ENCODE measurements at places on chromosomes 11 and 22. TPM values are rescaled to one million over a fixed set of nuclear protein-coding genes. Genes with fewer than 3 reads are reported as not detected.

The PAMR1 gene
- total RNA-seq = not detected

DNA sequence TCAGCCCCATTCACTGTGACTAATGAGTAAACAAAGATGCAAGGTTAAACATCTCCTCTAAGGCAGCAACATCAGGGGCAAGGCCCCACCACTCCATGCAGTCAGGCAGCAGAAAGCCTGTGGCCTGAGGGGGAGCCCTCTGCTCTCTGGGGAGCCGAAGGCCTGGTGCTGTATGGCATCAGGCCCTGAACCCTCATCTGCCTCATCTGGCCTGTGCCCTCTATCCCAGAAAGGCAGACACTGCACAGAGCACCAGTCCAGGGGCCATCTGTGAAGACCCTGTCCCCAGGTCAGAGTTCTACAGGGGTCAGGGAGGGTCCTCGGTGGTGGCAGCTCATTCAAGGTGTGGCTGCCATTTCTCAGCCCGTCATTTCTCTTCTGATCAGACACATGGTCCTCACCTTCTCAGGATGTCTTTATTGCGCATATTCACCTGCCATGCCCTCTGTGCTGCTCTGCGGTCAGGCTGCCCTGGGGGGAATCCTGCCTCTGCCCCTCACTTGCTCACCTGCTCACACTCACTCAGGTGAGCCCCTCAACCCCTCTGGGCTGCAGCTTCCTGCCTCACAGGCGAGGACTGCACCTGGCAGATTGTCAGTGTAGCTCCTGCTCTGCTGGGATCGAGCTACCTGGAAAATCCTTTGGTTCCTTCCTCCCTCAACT, 103.1 kb upstream of the PITPNB start:
- no peak for DNase-seq

DNA sequence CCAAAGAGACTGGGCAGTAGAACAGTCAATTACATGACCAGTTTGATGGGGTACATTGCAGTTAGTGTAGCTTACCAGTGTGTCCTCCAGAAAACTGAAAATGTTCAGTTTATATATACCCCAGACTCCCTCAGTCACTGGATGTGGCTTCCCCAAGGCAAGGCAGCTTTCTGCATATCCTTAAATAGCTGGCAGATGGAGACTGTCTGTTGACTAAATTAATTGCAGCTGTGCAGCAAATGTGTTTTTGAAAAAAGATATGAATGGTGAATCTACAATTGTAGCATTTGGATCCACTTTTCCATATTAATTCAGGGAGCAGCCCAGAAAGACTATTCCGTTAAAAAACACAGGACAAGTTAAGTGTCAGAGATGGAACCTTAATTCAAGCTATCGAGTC, 565.1 kb upstream of the CCDC179 start:
- DNase-seq = no peak

The IL18 gene
- not detected for total RNA-seq

DNA sequence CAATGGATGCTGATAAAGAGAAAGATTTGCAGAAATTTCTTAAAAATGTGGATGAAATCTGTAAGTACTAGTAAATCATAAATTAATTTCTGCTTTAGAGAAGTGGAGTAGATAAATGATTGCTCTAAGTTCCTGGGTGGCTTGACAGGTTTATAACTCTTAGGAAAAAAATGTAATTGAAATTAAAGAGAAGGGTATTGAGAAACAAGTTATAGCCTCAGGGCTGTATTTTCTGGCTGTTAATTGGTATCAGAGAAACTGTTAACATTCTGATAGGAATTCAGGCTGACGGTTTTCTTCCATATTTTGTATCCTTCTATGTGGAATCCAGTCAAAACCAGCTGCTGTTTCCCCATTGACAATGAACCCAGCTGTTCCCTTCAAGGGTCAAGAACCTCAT, 1.9 kb downstream of the TTC12 start:
- DNase-seq = no peak

The OR8J3 gene
- not detected for total RNA-seq

- no peak for DNase-seq
Measured at GRCh38 chr22:50505776-50506610, 1.5 kb downstream of the LMF2 start.

GRCh38 chr11:69447786-69448185, 33.7 kb upstream of the LINC01488 start:
- no peak for DNase-seq

The SCGB1C1 gene
- total RNA-seq = not detected

DNA sequence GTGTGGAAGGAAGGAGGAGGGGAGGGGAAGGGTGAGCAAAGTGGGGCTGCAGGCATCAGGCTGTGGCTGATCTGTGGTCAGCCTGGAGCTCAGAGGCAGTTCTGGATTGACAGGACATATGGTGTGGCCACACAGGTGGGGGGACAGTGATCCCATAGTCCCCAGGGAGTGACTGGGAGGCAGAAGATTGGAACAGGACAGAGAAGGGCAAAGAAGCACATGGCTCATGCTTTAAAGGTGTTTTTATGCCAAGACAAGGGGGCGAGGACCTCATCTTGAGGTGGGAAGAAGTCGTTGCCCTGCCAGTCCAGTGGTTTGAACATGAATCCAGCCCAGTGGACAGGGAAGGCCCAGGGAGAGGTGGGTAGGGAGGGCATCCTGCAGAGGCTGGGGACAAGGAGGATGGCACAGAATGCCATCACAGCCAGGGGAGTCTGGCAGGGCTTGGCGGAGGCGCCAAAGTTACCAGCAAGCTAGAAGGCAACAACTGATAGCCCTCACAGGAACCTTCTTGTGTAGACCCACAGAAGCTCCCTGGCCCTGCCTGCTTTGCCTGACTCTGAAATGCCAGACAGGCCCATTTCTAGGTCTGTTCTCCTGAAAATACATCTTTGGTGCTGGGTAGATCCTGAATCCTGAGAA, 3.1 kb downstream of the BET1L start:
- DNase-seq = no peak

DNA sequence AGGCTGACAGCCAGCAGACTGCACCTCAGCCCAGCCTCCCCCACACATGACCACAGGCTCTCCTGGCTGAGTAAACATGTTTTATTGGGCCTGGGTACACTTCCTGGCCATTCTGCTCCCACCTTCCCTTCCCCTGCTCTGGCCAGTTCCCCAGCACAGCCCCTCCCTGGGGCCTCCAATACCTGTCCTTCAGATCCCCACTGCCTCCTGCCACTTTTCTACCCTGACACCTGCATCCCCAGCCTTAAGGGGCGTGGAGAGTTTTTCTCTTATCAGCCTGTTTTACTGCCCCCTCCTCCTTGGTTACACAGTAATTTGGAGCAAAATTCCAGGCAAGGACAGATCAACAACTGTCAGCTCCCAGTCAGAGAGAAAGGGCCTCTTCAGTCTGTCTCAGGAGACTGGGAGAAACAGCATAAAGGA, at the start of gene ISX:
ISX (plus strand) TSS at position 363 of the 423 bp plus-strand sequence. CDS start 930 bp downstream, outside the sequence.
- no peak for DNase-seq

- DNase-seq = no peak
Measured at GRCh38 chr11:253160-253885, 16.5 kb downstream of the PSMD13 start.

The UBQLNL gene
- total RNA-seq = 0.17 TPM

DNA sequence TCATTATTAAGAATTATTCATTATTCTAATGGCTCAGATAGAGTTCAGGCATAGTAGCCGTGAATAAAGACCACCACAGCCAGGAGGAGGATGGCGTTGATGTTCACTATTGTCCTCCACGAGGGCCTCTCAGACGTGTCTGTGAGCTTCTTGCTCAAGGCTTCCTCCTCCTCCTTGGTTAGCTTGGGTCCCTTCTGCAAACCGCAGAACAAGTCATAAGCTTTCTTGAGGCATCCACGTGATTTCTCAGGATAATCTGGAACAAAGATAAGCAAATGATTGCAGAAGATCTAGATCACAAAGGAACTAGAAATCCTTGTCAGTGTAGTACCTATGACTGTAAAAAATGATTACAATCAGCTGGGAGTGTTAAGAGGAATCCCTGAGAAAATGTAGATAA, 13.6 kb upstream of the RFPL2 start:
- DNase-seq = no peak

The APOBEC3G gene
- 106 TPM for total RNA-seq

- DNase-seq = no peak
Measured at GRCh38 chr11:12684816-12685215, 10.6 kb downstream of the TEAD1 start.

The INPP5J gene
- total RNA-seq = not detected

- no peak for DNase-seq
Measured at GRCh38 chr22:49515475-49515874, 312.2 kb downstream of the BRD1 start.

DNA sequence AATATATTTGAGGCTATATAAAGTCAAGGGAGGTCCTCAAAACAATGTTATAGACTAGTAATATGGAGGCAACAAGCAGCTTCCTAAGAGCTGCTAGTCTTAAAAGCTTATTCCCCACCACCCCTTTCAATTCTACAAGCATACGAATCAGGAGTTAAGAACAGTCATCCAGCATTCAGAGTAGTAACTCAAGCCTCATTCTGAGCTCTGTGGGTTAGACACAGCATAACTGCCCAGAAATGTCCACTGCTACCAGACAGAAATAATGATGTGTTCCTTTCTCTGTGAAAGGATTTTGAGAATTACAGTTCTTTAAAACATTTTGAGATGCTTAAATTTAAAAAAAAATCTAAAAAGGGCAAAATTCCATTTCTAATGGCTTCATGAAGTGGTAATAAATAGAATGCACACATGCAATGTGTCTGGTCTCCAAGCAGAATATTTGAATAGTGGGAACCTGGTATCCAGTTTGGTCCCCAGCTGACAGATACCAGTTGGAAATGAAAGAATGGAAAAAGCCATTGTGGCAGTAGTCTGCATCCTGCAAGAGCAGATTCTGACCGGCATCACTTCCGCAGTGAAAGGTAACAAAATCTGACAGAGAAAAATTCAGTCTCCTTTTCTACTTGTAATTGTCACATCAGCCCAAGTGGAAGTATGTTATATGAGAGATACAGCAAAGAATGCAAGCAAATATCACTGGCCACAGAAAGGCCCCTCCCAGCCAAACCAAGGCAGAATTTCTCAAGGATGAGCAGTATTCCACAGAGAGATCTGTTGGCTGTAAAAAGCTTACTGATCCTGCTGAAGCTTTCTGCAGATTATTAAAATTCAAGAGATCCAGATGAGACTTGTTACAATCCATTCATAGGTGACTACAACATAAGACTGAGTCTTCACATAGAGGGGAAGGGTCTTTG, 310.8 kb upstream of the PITPNB start:
- DNase-seq = no peak

The OR51E2 gene
- not detected for total RNA-seq

The MEI1 gene
- 52.3 TPM for total RNA-seq

The C11orf97 gene
- not detected for total RNA-seq

The ZNHIT2 gene
- 9.7 TPM for total RNA-seq

- DNase-seq = no peak
Measured at GRCh38 chr11:125314276-125315078, 149.9 kb downstream of the PKNOX2 start.

DNA sequence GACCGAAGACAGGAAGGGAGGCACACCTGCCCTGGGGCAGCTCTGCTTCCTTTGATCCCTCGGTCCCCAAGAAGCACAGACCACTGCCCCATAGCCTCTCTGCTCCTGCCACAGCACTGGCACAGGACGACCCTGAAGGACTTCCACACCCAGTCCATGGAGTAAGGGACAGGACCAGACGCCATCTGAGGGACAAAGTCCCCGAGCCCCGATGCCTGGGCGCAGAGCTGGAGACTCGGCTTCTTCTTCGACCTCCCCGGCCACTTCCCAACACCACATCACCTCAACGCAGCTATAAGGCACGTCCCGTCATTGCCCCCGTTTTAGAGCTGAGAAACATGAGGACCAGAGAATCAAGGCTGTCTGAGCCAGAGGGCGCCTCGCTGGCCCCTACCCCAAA, 310.5 kb downstream of the BRD1 start:
- DNase-seq = no peak

DNA sequence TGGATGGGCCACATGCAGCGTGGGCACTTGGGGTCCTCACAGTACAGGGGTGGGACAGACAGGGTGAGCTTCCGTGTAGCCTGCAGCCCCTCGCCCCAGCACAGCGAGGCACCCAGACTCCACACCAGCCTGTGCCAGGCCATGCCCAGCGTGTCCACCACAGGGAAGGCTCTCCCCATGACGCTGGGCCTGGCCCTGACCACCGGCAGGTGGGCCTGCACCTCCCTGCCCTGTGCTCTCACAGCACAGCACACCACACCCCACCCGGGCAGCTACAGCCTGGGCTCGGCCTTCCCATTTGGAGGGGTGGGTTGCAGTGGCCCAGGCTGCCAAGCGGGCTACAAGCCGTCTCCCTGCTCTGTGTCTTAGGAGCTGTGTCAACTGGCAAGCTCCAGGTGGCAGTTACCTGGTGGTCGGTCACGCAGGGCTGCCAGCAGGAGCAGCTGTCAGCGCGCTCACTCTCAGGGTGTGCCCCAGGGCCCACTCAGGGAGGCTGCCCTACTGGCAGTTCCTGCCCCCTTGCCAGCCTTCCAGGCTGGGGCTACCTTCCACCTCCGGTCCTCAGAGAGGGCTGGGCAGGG, 4.6 kb downstream of the MOB2 start:
- DNase-seq = no peak

DNA sequence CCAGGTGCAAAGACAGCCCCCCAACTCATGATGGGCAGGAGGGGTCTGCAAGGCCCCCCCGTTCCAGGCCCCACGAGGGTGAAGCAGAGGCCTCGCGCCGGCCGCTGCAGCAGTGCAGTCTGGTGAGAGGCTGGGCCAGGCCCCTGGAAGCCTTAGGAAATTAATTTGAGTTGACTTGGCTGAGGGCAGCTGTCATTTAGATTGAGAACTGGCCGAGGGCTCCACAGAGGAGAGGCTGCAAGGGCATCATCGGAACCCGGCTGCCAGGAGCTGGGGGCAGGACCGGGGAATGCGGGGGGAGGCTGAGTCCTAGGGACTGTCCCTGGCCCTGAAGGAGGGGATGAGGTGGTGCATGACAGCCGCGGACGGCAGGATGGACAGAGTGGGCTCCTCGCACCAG, 39.9 kb downstream of the MN1 start:
- no peak for DNase-seq

- no peak for DNase-seq
Measured at GRCh38 chr11:30956751-30957150, 370.6 kb upstream of the MPPED2 start.

DNA sequence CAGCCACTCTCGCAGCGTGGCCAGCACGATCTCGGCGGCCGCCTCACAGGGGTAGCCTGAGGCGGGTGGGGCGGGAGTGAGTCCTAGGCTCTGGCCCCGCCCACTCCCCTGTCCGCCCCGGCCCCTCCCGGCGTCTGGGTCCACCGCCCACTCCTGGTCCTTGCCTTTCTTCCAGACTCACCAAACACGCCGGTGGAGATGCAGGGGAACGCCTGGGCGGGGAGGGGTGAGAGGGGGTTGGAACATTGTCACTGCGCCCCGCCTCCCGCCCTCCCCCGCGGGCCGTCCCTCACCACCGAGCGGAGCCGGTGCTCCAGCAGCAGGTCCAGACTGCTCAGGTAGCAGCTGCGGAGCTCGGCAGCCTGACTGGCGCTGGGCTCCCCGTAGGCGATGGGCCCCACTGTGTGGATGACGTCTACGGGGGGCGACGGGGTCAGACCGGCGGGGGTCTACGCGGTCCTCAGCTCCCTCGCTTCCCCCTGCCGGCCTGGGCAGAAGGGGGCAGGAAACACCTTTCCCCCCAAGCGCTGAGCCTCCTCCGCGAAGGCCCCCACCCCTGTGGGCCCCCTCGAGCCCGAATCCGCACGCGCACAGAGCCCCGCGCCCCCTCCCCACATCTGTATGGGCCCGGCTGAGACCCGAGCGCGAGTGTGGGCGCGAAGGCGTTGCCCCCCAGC, 13.2 kb downstream of the OTUB1 start:
- peak; percentile 69 for DNase-seq

Measured in activated CD4-positive, alpha-beta memory T cell treated with anti-CD3 and anti-CD28 coated beads for 36 hours (primary cell).